ENCODE measurements at places on chromosomes 13 and 19.
A peak's percentile ranks its signal among the peaks of the same experiment; 100 is the strongest.

GRCh38 chr13:109154546-109154945, 525.1 kb downstream of the MYO16 start:
- DNase-seq: no peak

GRCh38 chr19:49498475-49498874, 2.2 kb downstream of the RPS11 start:
- no peak for DNase-seq

DNA sequence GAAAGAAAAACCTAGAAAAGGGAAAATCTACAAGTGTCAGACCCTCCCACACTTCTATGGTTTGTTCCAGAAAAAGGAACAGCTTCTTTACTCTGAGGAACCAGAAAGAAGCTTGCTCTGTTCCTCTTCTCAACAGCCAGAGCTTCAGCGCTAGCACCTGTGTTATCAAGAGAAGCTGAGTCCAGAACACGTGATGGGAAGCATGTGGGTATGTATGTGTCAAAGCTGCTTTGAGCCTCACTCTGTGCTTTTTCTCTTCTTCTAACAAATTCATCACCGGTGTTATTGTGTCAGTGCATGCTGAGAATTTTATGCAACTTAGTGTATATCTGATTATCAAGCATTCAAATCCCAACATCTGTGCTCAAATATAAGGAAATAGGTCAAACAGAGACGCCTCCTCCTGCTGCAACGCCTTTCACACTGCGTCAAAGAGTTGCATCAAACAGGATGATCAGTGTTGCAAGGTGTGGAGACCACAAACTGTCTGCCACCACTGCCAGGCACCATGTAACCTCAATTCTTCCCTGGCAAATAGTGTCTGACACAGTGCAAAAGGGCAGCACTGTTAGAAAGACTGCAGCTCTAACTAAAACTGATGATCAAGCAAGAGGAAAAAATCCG, 83.9 kb downstream of the LRRC63 start:
- DNase-seq: no peak

GRCh38 chr13:45702088-45702487, at the start of gene CBY2:
CBY2 (plus strand) TSS chr13:45702320; CDS start chr13:45702391, 71 bp downstream.
- no peak for DNase-seq

- peak; percentile 94 for DNase-seq
Measured at GRCh38 chr19:18058208-18059009, 28.3 kb downstream of the IL12RB1 start.

GRCh38 chr19:39446365-39447084, 1.1 kb downstream of the SUPT5H start:
- no peak for DNase-seq

- no peak for DNase-seq
Measured at GRCh38 chr13:77310579-77311279, 16.2 kb downstream of the MYCBP2 start.

DNA sequence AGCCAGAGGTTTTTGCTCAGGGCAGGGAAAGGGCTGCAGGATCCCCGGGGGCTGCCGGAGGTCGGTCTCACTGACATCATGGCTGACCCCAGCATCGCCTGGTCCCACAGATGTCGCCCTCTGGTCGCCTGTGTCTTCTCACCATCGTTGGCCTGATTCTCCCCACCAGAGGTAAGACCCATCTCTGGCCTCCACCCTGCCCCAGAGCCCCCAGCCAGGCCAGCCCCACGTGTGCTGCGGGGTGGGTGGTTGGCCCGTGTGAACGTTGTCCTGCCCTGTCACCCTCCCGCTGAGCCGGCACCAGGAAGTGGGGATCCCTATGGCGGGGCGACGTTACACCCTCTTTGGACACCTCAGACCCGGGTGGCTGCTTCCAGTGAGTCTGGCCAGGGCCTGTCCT, 906 bp downstream of the FXYD5 start:
- no peak for DNase-seq

GRCh38 chr13:79541426-79542049, 60.6 kb downstream of the NDFIP2 start:
- DNase-seq: no peak

GRCh38 chr13:27954406-27954851, 14.7 kb downstream of the CDX2 start:
- peak; percentile 79 for DNase-seq

DNA sequence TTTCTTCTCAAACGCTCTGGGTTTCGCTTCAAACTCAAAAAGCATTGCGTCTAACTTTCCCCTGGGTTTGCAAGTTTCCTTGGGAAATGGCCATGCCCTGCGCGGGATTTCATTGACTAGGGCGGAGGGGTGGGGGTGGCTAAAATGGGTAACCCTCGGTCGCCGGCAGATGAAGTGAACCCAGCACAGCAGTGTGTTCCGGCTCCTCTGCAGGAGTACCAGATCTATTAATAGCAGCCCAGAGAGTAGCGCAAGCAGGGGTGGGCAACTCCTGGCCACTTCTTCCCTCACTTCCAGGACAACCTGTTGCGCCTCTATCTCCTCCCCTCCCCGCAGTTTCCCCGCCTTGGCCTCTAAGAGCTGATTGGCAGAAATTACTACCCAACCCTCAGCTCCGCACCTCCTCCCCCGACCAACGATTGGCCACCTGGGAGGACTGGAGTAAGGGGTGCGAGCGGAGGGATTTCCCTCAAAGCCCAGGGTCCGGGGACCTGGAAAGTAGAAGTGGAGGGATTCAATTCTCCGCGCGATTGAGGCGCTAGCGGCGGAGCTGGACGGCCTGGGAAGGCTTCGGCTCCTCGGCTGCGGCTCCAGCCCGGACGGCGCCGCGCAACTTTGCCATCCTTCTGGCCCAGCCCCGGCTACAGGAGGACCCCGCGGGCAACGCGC, at the start of gene FREM2:
FREM2 (plus strand) TSS at position 501 of the 669 bp plus-strand sequence. CDS start 268 bp downstream, outside the sequence.
- peak; percentile 98 for DNase-seq

- DNase-seq: no peak
Measured at GRCh38 chr13:85379433-85379832, 419.8 kb downstream of the SLITRK6 start.

- no peak for DNase-seq
Measured at GRCh38 chr13:24254146-24254841, 55.1 kb upstream of the C1QTNF9 start.

DNA sequence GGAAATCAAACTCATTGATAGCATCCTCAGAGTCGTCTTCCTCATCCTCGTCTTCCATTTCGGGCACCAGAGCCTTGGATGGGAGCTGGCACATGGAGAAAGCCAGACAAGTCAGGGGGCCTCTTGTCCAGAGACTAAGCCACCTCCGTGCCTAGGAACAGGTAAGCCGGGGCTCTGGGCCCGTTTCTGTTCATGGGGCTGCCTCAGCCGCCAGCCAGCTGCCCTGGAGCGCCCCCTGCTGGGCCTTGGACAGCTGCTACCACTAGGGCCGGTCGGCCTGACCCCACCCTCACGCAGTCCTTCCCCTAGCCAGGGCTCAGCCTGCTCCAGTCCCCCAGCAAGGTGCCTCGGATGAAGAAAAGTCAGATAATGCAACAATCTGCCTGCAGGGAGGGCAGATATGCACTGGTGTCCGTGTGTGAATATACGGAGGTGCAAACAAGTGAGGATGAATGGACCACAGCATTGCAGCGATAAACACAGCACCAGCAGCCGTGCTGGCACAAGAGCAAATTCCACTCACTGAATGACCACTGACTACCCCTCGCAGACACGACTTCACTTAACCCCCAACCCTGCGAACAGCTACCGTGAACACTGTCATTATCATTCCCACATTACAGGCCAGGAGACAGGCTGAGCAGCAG, 11.9 kb upstream of the PRKD2 start:
- peak; percentile 93 for DNase-seq

GRCh38 chr13:45361596-45362206, 20.7 kb upstream of the TPT1 start:
- DNase-seq: no peak

GRCh38 chr19:35708391-35708790, 4.0 kb downstream of the ZBTB32 start:
- no peak for DNase-seq

DNA sequence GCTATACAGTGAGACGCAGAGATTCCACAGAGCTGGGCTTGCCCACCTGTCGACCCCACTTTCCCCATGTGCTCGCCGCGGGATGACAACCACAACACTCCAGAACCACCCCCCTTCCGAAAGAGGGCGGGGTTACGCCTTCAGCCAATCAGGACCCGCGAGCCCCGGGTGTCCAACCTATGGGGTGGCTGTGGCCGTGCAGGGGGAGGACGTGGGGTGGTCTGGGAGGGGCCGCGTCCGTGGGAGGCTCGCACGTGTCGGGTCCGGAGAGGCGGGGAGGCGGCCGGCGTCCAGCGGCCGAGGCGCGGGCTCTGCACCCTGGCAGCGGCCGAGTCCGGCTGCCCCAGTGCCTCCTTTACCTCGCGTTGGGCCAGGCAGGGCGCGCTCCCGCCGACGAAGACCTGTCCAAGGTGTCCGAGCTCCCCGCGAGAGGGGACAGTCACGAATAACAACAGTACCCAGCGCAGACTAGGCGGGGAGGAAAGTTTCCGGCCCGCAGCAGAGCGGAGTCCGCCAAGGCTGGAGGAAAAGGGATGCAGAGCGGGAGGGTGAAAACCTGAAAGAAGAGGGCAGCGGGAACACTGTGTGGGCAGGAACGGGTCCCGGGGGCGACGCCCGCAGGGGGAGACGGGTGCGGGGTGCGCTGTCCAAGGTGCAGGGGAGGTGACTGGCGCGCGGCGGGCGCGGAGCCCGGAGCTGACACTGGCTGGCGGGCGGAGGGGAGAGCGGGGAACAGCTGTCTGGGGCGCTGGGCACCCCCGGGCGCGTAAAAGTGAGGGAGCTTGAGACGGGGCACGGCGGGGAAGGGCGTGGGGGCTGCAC, 911 bp downstream of the ENOX1 start:
- DNase-seq: peak; percentile 88

DNA sequence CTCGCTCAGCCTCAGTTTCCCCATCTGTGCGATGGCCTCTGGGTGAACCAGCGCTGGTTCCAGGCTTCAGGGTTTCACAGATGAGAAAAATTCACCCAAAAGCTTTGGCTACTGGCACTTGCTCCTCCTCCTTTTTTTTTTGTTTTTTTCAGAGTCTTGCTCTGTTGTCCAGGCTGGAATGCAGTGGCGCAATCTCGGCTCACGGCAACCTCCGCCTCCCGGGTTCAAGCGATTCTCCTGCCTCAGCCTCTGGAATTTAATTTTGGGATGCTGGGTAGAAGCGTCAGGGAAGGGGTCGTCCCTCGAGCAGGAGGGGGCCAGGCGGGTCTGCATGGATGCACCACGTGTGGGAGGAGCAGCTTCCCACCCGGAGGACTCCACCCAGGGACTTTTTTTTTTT, 7.0 kb downstream of the PRSS57 start:
- no peak for DNase-seq

- peak; percentile 65 for DNase-seq
Measured at GRCh38 chr13:69828527-69828926, 279.1 kb upstream of the ATXN8OS start.

GRCh38 chr13:74145249-74145975, 11.2 kb upstream of the KLF12 start:
- no peak for DNase-seq

Data from endodermal cell (in vitro differentiated cells).